OCI-LY7 (cell line): ENCODE measurements at places on chromosomes 1 and 21. TPM values are rescaled to one million over a fixed set of nuclear protein-coding genes. Genes with fewer than 3 reads are reported as not detected.

Gene RHEX
- total RNA-seq: 9.9 and 10.0 TPM in 2 replicates

DNA sequence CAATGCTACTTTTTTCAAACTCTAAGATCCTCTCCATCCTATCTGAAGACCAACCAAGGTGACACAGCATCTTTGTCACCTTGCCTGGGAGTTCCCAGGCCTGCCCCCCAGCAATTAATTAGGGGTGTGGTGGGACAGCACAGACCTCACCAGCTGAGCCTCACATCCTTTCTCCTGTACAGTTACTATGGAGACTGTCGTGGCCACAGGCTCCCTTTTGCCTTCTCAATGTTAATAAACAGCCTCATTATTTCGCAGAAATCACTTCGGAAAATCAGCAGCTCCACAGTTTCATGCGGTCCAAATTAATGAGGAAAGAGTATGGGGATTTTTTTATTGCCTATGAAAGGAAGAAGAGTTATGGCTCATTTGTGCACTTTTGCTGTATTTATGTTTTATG, 378.3 kb downstream of the NPHP4 start:
- DNase-seq: no peak

DNA sequence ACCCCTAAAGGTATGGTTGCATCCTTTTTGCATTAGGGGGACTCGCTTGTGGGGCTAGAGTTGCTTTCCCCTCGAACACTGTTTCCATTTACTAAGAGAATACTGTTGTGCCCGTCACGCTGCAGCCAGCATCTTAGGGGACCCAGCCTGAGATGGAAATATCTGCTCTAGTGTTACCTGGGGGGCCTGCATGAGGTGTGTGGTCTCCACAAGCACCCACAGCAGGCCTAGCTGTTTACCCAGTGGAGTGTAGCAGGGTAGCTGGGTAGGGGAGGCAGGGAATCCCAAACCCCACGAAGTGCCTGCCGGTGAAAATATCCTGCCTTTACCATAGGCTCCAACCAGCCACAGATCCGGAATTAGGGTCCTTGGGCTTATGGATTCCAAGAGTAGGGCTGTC, 303.6 kb downstream of the PTPRU start:
- DNase-seq: no peak

GRCh38 chr1:101130673-101131072, 105.1 kb upstream of the DPH5 start:
- no peak for DNase-seq

GRCh38 chr1:50977575-50978143, 7.6 kb downstream of the CDKN2C start:
- DNase-seq: peak; percentile 64

DNA sequence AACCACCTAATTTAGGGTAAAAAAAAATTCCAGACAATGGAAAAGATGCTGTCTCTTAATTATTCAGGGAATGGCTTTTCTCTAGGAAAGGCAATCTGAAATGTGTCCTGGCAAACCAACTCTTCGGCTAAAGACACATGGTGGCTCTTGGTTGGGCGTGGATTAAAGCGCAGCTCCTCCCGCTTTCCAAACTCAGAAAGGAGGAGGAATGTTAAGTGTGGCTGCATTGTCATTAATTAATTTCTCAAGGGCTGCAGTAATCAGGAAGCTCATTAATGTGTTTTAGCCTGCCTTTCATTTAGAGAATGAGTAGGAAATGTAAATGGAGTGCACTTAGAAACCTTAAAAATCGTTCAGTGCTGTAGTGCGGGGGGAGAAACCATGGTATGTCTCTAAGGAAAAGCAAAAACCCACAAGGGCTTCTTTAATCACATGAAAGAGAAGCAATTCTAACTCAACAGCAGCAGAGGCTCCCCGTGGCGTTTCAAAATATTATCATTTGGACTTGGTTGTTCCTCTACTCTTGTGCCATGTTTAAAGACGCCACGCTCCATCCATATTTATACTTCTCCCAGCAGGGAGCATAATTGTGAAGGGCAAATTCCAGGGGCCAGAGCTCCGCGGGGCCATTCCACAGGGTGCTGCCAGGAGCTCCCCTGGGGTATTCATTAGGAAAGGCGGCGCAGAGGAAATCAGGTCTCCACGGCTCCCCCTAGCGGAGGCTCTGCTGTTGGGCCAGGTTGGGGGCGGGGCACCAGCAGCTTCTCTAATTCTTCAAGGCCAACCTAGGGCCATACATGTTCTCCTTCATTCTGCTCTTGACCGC, 91.9 kb upstream of the SSX2IP start:
- DNase-seq: peak; percentile 72

- DNase-seq: no peak
Observed at GRCh38 chr1:54459140-54459539, 52.9 kb upstream of the SSBP3 start.

- no peak for DNase-seq
Observed at GRCh38 chr1:50950396-50950795, 9.7 kb downstream of the FAF1 start.

GRCh38 chr21:33023574-33024200, 2.0 kb upstream of the OLIG2 start:
- DNase-seq: no peak

- DNase-seq: no peak
Observed at GRCh38 chr1:38571726-38572125, 287.8 kb downstream of the RRAGC start.

- peak; percentile 91 for DNase-seq
Observed at GRCh38 chr21:35932232-35932911, 128.0 kb downstream of the SETD4 start.

DNA sequence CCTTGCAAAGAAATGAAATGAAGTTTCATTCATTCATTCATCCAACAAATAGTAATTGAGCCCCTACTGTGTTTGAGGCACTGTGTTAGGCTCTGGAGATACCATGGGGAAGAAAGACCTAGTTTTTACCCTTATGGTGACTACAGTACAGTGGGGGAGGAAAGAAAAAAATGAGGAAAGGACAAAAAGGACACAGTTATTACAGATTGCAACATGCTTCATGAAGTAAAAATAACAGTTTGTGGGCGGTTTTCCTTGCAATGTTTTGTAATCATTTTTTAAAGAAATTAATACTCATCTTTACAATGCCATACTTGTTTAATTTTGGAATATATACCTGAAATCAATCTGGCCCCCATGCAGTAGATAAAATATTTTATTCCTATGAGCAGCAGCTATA, 120.3 kb downstream of the TM2D1 start:
- DNase-seq: no peak

DNA sequence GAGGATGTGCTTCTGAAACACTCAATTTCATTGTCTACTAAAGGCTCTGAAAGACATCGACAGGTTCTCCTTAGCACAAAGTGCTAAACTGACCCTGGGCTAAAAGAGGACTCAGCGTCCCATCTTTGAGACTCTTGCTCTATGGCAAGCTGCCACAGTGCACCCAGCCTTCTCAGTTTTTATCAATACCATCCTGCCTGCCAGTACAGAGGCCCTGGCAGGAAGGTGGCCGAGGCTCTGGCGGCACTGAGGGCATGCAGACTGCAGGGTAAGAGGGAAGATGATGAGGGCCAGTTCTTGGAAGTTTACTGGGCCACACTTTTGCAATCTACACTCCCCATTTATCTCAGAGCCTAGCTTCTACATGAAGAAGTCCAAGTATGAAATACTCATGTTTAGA, 5.3 kb downstream of the OLFML2B start:
- DNase-seq: no peak

Gene NTMT2
- not detected in 2 replicates for total RNA-seq

DNA sequence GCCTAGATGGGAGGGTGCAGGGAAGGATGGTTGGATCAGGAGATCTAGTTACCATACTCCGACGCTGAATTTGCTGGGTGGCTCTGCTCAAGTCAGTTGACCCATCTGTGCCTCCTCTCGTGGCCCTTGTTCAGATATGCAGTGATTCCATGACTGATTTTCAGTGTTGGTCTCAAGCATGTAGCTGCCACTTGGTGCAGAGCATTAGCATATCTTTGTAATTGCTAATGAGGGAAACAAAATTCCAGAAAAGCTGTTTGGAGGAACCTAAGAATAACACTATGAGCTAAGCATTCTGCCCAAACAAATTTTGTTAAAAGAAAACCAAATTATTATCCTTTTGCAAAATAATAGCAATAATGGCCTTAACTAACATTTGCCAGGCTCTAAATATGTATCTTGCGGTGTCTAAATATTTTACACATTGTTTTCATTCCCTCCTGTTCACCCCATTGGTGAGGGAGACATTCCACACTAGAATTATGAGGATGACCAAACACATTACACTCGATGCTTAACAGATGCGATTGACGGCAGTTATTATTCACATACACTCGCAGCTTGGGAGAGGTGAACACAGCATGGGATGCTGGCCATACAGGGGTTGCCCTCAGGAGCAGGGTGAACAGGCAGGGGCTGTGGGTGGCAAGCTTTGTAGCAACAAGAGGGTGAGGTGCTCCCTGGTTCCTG, 69.1 kb downstream of the KCNJ15 start:
- no peak for DNase-seq

DNA sequence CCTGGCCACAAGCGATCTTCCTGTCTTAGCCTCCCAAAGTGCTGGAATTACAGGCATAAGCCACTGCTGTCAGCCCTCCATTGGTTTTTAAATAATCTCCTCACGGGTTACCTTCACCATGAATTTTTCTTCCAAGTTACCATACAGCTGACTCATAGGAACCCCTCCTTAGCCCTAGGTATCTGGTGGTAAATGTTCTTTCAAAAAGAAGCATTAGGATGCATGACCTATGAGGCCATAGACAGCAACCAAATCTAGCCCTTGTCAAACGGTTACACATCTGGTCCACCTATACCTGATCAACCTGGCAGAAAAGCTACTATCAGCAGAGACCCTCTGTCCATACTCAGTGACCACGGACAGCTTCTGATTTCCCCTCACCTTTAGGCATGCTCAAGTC, 12.7 kb upstream of the DEGS1 start:
- DNase-seq: no peak

- DNase-seq: no peak
Observed at GRCh38 chr1:184492536-184492935, 105.7 kb downstream of the C1orf21 start.

DNA sequence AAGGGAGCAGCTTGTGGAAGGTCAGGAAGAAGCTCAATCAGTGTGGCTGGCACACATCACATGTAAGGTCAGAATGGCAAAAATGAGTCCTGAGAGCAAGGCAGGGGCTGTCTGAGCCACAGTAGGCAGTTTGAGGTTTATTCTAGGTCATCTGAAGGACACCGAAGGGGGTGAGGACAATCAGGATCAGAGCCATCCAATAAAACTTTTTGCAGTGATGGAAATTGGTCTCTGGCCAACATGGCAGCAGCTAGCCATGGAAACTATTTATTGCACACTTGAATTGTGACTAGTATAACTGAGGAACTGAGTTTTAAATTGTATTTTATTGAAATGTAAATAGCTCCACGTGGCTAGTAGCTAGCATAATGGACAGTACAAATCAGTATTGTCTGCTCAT, 97.0 kb upstream of the CACNA1E start:
- DNase-seq: no peak

DNA sequence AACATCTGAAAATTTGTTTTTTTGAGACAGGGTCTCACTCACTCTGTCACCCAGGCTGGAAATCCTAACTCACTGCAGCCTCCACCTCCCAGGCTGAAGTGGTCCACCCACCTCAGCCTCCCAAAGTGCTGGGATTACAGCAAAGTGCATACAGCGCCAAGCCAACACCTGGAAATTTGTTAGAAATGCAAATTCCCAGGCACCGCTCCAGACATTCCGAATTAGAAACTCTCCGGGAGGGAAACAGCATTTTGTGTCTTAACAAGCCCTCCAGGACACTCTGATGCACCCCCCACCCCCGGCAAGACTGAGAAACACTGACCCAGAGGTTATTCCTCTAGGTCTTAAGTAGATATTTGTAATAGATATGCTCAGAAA, 49.1 kb downstream of the ARID4B start:
- no peak for DNase-seq

Gene NPHS2
- not detected in 2 replicates for total RNA-seq

DNA sequence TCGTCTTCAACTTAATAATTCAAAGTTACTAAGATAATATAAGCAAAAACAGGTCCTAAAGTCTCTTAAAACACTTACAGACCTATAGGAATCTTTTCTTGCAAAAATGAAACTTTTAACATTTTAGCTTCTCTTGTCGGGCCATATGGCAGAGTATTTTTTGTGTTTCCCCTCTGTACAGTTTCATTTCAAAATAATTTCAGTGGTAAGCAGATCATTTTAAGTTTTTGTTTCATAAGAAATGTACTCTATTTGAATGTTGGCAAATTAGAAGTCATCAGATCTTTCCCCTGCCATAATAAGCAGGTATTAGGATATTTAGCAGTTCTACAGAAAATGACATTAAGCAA, 37.9 kb downstream of the RGL1 start:
- DNase-seq: no peak

- DNase-seq: no peak
Observed at GRCh38 chr1:59926381-59927123, at the start of gene CYP2J2. CYP2J2 (minus strand) TSS chr1:59926773; CDS start chr1:59926746, 27 bp downstream.

DNA sequence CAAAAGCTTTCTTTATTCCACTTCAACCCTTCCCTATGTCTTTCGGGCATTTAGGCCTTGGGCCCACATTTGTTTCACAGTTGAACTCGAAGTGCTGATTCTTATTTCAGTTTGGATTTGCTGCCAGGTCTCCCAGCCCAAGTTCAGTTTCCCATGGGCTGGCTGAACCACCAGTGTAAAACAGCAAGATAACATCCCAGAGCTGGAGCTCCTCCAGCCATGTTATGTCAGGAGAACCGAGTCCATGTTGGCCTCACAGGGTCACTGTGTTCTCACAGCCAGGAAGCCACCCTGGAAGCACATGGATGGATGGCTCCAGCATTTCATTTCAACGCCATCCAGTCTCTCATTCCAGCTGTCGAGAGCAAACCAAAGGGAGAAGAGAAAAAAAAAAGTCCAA, 45.2 kb upstream of the RXRG start:
- DNase-seq: no peak

- DNase-seq: no peak
Observed at GRCh38 chr1:21882721-21883415, 54.2 kb downstream of the HSPG2 start.

- DNase-seq: no peak
Observed at GRCh38 chr21:41908829-41909228, 29.7 kb upstream of the PRDM15 start.

DNA sequence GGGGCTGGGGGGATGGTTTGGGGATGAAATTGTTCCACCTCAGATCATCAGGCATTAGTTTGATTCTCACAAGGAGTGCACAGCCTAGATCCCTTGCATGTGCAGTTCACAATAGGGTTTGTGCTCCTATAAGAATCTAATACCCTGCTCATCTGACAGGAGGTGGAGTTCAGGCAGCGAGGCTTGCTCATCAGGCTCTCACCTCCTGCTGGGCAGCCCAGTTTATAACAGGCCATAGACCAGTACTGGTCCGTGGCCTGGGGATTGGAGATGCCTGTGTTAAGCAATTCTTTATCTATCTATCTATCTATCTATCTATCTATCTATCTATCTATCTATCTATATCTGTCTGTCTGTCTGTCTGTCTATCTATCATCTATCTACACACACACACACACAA, 525.3 kb upstream of the DAB1 start:
- no peak for DNase-seq
